ENCODE measurements at places on chromosomes 7 and 10. TPM values are rescaled to one million over a fixed set of nuclear protein-coding genes. Genes with fewer than 3 reads are reported as not detected.

- no peaks in the 10 kb centered on the region for H3K4me1 ChIP-seq
- no peaks in the 10 kb centered on the region for H3K27me3 ChIP-seq
- no peak for DNase-seq
- no peak overlapping the region for H3K4me3 ChIP-seq
- no peaks in the 10 kb centered on the region for H3K36me3 ChIP-seq
These were observed 118.2 kb downstream of the CACNA2D1 start for GRCh38 chr7:82325416-82325815.

IKZF1 gene
- 61.9 TPM for total RNA-seq

DNA sequence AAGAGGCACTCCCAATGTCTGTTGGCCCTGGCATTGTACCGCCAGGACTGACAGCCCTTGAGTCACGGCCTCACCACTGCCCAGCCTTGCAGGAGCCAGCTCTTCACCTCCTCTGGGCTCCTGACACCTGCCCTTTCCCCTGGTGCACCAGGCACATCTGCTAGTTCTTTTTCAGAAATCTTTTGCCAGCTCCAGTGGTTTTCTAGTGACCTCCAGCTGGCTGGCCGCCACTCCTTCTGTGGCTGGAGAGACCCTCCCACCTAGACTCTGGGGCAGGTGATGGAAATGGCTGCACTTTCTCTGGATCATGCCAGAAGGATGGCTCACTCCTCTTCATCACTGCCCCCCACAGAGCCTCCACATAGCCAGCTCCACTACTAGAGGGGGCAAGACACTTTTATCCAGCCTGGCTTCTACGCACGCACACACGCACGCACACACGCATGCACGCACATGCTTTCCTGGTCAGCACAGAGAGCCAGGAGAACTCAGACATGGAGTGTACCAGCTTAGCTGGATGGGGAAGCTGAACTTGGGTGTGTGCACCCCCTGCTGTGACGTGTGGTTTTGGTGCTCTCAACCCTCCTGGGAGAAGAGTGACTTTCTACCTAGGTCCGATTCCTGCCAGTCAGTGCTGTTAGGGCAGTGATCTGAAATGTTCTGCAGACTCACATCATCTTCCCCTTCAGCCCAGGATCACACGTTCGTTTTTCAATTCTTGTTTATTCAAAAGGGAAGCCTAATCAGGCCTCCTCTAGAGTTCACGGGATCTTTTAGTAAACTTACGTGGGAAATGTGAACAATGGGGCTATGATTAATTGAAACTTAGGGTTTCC is 222.0 kb downstream of the PRPF18 start:
- H3K36me3 ChIP-seq = peaks cover 3% of the 10 kb centered on the region
- H3K4me1 ChIP-seq = peaks cover 2% of the 10 kb centered on the region
- no peaks in the 10 kb centered on the region for H3K27me3 ChIP-seq
- DNase-seq = no peak
- no peak overlapping the region for H3K4me3 ChIP-seq

DNA sequence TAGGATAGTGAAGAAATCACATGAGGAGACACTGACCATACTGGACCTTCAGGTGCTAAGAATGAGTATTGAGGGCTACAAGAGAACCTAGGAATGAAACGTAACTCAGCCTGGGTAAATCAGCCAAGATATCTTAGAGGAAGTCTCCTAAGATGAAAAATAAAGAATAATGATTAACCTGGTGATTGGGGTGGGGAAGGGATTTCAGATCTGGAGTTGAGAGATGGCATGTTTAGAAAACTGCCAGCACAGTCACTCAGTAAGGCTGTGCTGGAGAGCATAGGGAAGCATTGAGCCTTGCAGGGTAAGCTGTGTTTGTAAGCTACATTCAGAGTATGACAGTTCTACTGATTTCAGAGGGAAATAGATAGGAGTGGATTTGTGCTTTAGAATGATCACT is 1.9 kb upstream of the MALRD1 start:
- H3K27ac ChIP-seq = no peak overlapping the region
- no peaks in the 10 kb centered on the region for H3K4me1 ChIP-seq
- H3K36me3 ChIP-seq = no peaks in the 10 kb centered on the region
- no peak overlapping the region for H3K4me3 ChIP-seq

GPR15LG gene
- total RNA-seq = not detected

DNA sequence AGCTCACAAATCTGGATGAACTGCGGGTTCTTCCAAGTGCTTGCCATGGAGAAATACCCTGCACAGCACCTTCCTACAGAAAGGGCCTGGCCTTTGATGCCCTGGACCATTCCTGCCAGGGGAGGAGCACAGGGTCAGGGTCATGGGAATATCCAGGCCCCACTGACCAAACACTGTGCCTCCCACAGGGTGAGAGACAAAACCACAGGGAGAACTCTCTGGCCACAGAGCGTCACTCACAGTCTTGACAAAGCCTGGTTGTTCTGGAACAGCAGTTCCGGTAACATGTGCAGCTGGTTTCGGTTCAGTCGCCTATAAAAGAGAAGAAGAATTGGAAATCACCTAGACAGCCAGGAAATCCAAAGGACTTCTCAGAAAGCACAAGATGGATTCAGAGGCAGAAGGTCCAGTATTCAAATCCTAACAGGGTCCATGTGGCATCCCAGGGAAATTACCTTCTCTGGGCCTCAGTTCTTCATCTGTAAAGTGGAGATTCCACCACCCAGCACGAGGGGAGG is 28.1 kb downstream of the SLIT1 start:
- H3K27ac ChIP-seq = no peak overlapping the region
- no peaks in the 10 kb centered on the region for H3K36me3 ChIP-seq
- H3K4me3 ChIP-seq = no peak overlapping the region
- H3K27me3 ChIP-seq = no peaks in the 10 kb centered on the region

DNA sequence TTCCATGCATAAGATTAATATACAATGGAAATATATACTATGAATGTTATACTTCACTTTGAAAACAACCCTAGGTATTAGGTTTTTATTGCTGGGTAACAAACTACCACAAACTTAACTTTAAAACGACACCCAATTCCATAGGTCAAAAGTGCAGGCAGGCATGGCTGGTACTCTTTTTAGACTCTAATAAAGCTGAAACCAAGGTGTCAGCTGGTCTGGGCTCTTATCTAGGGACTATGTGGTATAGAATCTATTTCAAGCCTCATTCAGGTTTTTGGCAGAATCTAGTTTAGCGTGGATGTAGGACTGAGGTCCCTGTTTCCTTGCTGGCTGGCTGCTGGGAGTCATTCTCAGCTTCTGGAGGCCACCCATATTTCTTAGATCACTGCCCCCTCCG is 65.0 kb upstream of the TMEM168 start:
- no peak overlapping the region for H3K4me3 ChIP-seq
- H3K4me1 ChIP-seq = no peaks in the 10 kb centered on the region
- no peaks in the 10 kb centered on the region for H3K36me3 ChIP-seq
- H3K27ac ChIP-seq = no peak overlapping the region
- no peak for DNase-seq

CHST15 gene
- total RNA-seq = 36.5 TPM

GRCh38 chr7:4123823-4124222 is 558.3 kb upstream of the FOXK1 start:
- DNase-seq = no peak
- H3K4me1 ChIP-seq = no peaks in the 10 kb centered on the region
- H3K27me3 ChIP-seq = no peaks in the 10 kb centered on the region
- H3K4me3 ChIP-seq = no peak overlapping the region
